Stimulated activated CD4-positive, alpha-beta T cell treated with anti-CD3 and anti-CD28 coated beads, Interleukin-1b, Interleukin-23, amount 100 ng/mL, for 1 hour (primary cell): ENCODE measurements at places on chromosomes 4 and X.

GRCh38 chr4:7457201-7458065 lies 22.7 kb upstream of the PSAPL1 start:
- DNase-seq: no peak

GRCh38 chr4:76579596-76580375 lies 144.8 kb downstream of the SHROOM3 start:
- DNase-seq: no peak

DNA sequence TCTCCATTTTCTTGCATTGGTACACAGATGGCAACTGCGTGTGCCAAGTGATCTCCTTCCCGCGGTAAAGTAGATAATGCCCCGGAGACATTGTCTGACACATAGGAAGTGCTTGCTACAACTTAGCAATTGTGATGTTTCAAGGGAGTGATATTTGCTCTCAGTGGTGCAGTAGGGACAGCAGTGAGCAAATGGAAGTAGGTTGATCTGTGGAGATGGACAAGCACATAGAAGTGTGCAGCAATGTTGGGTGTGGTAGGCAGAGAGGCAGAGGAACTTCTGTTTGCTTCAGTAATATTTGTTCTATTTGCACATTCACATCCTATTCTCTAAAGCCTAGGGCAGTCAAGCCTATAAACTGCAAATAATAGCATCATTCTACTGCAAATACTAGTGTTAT lies 846.7 kb upstream of the PRKX start:
- DNase-seq: no peak

- DNase-seq: no peak
Observed at GRCh38 chrX:8864161-8864560, 63.0 kb upstream of the FAM9A start.

DNA sequence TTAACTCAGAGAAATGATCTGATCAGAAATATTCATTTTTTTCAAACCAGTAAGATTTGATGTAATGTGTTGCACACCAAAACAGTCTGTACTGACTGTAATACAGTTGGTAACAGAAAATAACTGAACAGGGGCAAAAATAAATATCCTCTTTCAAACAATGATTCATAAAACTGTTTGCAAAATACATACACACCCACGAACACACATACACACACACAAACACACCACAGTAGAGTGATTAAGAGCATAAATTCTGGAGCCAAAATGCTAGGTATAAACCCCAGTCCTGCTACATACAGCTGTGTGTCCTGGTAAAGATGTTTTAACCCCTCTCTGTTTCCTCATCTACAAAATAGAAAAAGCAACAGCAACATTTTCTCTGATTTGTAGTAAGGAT lies 376.6 kb downstream of the PDGFC start:
- DNase-seq: no peak

DNA sequence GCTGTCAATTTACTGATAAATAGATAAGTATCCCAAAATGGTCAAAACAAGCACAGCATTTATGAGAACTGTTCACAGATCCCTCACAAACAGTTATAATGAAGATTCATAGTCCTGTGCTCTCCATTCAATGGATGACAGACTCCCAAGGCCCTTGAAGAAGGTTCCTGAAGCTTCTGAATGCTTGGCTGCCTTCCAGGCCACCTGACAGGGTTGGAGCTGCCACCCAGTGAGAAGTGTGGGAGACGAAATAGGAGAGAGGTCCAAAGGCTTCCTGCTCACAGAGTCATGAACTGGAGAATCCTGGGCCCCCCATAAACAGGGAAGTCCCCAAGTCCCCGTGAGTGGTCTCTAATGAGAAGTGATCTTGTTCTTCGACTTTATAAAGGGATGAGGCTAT lies 26.0 kb upstream of the ANXA3 start:
- DNase-seq: no peak

- no peak for DNase-seq
Observed at GRCh38 chrX:7247346-7247745, 99.4 kb upstream of the PUDP start.

GRCh38 chr4:1731180-1731579 lies 9.9 kb downstream of the TACC3 start:
- no peak for DNase-seq

DNA sequence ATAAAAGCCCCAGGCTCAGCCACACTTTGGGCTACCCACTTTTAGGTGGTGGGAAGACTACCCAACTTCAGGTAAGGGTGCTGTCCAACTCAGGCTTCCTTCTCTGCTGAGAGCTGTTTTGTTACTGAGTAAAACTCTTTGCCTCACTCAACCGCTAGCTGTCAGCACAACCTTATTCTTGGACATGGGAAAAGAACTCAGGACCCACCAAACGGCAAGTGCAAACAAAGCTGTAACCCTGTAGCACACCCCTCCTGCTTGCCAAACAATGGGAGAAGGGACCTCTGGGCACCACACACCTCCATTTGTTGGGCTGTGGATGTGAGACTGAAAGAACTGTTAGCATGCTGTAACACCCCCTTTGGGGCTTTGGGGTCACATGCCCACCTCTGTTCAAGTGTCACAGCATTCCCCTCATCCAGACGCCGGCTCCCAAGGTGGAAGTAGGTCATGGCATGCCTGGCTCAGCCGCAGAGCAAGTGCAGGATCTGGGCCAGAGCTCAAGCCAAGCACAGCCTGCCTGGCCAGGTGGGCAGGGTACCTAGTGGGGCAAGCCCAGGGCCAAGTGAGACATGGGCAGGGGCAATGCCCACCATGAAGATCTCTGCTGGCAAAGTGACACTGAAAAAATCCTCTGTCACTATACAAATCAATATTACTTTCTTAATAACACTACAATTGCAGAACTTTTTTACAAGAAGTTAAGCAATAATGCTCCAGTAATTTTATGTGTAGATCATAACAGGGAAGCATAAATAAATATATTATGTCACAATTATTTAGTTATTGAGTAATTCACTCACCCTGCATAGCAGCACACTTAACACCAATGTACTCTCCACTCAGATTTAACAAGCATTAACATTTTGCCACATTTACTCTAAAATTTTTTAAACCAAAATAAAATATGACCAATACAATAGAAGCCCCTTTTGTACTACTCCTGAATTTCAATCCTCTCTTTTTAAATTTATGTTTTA lies 107.2 kb downstream of the TBCK start:
- no peak for DNase-seq

DNA sequence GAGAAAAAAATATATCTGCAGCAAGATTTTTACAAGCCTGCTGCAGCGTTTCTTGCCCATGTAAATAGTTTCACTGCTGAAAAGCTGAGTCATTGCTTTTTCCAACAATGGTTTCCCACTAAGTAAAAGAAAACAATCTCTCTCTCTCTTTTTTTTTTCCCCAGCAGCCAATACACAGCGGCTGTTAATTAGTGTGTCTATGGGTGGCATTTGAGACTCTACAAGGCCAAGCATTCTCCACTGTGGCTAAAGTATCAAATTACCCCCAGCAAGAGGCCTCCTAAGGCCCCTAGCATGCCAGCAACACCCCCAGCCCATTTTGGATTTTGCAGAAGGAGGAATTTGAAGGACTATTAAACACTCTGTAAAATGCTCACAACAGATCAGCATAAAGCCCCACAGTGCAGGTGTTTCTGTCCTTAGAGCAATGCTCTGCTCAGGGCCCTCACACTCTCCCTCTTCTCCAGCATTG lies 837.4 kb downstream of the TRIML1 start:
- DNase-seq: no peak

- DNase-seq: no peak
Observed at GRCh38 chrX:48530736-48531135, 8.8 kb upstream of the TBC1D25 start.

DNA sequence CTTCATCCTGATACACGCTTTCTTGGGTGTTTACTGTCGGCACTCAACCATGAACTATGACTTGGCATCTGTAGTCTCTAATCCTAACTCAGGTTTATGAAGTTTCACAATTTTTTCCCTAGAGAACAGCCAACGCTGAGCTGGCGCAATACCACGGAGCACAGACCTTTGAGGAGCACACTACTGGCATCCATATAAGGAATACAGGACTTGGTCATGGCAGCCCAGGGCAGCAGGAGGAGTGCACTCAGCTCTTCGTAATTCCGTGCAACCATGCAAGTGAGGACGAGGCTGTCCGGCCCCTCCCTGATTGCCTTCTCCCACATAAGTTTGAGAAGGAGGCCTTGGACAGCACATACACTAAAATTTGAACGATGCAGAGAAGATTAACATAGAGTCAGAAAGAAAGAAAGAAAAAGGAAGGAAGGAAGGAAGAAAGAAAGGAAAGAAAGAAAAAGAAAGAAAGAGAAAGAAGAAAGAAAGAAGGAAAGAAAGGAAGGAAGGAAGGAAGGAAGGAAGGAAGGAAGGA lies 41.0 kb upstream of the PDLIM5 start:
- DNase-seq: no peak

GRCh38 chrX:110172215-110172614 lies 145.7 kb downstream of the AMMECR1 start:
- no peak for DNase-seq

DNA sequence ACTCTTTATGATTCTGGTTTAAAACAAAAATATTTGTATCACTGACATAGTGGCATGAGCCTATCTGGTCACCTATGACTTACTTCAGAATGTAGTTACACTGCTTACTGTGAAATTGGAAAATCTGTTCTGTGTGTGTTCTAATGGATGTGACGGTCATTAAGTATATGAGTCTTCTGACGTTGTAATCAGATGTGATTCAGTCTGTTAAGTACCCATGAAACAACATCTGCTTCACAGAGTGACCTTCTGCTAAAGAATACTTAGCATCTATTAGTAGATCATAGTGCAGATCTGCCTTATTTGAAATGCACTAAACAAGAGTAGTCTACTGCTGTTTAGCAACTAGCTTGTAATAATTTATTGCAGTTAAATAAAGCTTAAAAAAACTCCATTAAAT lies 317.1 kb downstream of the DCTD start:
- DNase-seq: no peak

DNA sequence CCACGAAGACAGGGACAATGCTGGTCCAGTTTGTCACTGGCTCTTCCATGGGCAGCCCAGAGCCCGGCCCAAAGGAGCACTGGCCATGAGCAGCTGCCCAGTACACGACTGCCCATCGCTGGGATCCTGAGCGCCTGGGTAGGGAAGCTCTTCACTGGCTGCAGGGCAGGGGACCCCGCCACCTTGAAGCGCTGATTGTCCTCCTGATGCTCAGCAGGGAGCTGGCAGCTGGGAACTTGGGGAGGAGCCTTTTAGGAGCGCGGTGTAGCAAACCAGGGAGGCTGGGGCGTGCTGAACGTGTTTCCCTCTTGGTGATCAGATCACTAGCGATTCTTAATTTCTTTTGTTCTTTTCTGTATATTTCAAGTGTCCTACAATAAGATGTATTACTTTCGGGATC lies 1.8 kb downstream of the L1CAM start:
- no peak for DNase-seq

- no peak for DNase-seq
Observed at GRCh38 chr4:168098248-168098717, 5.9 kb downstream of the ANXA10 start.

DNA sequence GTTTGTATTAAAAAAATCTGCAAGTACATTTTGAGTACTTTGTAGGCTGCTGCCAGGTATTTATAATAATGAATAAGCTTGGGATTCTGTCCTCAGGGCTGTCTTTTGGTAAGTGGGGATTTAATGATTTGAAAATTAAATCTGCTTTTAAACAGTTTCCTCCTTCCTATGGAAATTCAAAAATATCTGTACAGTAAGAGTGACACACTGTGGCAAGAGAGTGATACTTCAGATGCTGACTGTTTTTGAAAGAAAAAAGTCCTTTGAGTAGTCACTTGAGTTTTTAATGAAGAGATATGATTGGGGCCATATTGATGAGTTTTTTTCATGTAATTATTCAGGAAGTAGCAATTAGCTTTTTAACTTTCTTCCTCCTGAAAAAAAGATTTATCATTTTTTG lies 49.2 kb downstream of the SMARCAD1 start:
- DNase-seq: no peak

- no peak for DNase-seq
Observed at GRCh38 chrX:153576961-153577360, 22.0 kb downstream of the CCNQ start.

DNA sequence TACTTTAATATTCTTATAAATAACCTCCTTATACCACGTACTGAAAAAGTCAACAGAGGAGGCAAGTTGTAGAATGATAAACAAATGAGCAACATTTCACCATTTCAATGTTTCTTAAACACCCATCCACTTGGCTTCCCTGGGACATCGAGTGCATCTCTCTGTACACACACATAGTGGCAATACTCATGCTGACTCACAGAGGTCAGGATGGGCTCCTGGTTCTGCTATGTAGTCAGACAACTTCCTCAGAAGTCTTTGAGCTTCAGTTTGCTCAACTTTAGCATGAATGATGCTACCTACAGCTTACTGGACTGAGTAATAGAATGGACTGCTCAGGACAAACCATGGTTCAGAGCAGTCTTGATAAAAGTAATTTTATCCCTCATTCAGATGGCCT lies 56.9 kb downstream of the MAD2L1 start:
- DNase-seq: no peak

DNA sequence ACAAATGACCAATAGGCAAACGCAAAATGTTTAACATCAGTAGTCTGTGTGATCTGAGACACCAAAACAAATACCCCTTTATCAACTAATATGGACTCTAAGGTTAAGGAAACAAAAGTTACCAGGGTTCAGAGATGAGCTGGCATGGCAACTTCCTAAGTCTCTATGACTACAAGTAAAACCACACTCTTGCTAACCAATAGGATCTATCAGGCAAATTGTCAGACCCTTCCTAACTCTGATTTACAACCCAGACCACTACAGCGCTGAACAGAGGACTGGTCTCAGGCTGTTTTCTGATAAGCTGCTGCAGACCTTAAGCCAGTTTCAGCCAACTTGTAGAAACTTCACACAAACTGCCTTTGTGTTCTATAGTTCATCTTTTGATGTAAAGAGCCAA lies 608.0 kb downstream of the TLL1 start:
- no peak for DNase-seq

GRCh38 chrX:17081511-17081910 lies 135.1 kb downstream of the REPS2 start:
- no peak for DNase-seq

DNA sequence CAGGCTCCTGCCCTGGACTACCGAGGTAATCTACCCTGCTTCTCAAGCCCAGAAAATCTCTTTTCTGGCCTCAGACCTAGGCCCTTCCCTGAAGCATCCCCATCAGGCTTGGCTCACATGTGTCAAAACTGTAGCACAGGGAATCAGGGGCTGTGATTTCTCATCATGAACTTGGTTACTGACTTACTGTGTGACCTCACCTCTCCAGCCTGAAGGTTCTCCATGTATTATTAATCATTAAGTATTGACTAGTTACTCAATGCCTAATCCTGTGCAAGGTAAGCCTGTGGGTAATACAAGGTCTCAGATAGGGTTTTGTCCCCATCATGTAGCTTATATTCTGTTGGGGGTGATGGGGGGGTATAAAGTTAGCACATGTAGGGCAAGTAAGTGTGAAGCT lies 6.8 kb downstream of the SRPX2 start:
- no peak for DNase-seq

DNA sequence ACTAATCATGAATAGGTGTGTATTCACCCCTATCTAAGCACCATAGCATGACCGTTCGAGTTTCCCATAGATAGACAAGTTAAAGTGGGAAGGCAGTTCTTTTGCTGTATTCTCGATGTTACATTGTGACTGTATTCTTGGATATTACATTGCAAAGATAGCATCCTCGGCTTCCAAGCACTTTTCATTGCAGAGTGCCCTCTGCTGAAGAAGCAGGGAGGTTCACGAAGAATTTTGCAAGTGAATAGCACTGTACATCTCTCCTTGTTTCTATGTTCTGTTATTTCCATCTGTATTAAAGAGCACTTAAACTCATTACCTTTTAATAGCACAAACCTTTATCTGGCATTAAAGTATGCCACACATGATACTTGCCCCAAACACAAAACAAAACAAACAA lies 426.7 kb upstream of the ARX start:
- no peak for DNase-seq

GRCh38 chrX:68415316-68415715 lies 18.0 kb downstream of the OPHN1 start:
- no peak for DNase-seq
